ENCODE measurements at places on chromosomes 1 and 21.
A peak's percentile ranks its signal among the peaks of the same experiment; 100 is the strongest.

DNA sequence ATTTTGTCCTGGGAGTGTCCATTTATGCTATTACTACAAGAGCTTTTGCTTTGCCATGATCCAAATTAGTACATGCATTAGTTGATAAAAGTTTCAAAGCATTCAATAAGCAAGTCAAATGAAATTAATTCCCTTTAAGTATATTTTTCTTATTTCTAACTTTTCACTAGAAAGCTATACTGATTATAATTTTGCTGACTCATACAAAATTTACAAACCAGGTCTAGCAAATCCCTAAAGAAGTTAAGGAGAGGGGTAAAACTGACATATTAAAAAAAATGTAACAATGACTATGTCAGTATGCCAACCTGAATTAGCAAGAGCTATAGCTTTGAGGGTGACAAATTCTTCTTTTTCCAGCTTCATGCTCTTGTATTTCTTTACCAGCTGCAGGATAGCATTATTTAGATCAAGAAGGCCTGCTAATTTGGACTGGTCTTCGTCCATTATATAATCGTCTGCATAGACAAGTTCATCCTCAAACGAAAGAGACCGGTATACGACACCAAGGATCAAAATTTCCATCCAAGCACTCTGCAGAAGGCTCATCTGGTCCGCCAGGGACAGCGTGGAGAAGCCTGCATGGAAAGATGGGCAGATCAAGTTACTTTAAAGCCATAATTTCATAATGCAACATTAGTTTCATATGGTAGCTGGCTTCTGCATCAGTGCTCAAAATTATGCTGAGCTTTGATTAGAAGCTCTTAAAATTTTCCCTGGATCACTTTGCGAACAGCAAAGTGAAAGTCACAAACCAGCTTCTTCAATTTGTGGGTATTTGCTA is 95.8 kb upstream of the USH2A start:
- DNase-seq: no peak

- no peak for DNase-seq
Measured at GRCh38 chr21:33572350-33572749, 16.1 kb downstream of the DONSON start.

GRCh38 chr21:36816561-36817130 is 117.7 kb downstream of the SIM2 start:
- DNase-seq: no peak

DNA sequence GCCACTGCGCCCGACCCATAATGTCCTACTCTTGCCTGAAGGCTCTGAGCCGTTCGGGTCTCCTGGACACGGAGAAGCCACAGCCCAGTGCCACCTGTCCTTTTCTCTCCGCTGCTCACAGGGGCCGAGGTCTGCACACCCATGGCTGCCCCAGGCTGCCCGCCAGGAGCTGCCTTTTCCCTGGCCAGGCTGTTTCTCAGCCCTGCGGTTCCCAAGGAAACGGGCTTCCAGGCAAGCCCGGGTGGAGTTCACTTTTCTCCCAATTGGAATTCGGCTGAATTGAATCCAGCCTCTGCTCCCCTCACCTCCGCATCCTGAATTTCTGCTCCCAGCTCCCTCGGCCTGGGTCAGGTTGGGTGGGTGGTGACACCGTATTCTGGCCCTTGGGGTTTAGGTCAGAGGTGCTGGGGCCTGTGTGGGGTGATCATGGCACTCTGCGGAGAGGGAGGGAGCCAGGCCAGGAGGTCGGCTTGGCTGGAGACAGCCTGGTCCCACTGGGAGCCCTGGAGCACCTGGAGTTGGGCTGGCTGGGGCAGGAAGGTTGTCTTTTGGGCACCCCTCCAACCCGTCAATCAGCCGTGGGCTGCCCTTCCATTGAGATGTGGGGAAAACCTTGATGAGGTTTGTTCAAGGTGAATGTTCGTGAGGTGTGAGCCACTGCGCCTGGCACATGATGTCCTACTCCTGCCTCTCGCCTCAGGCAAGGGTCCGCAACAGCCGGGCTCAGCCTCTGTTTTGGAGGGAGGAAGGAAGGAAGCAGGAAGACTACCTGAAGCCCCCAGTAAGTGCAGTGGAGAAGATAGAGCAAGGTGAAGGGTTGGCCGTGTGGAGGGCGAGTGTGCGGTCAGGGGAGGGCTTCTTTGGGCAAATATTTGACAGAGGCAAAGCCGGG is 25.1 kb downstream of the RRP1 start:
- peak; percentile 39 for DNase-seq

GRCh38 chr1:157288006-157288405 is 149.8 kb upstream of the ETV3 start:
- no peak for DNase-seq
